Endothelial cell of umbilical vein (primary cell): ENCODE measurements at places on chromosomes 11 and 22. TPM values are rescaled to one million over a fixed set of nuclear protein-coding genes. Genes with fewer than 3 reads are reported as not detected.

Gene CNTF
- 2.9 and 3.3 TPM in 2 replicates for total RNA-seq

DNA sequence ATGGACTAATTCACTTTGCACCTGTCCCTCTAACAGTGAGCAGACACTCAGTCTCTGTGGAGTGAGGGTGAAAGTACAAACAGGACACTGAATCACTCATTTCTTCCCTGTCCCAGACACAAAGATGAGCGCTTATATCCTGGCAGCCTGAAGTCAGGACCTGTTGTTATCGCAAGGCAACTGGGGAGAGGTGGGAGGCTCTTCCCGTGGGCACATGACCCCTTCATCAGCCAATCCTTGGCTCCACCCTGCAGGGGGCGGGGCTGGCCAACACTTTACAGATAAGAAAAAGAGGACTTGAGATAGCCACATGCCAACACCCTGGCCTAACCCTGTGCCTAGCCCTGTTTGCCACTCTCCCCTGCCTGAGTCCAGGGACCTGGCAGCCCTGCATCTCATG, 29.5 kb upstream of the TESMIN start:
- no peaks in the 10 kb centered on the region for H3K4me1 ChIP-seq
- peaks cover 3% of the 10 kb centered on the region for H3K36me3 ChIP-seq
- no peaks in the 10 kb centered on the region for H3K27me3 ChIP-seq
- no peak overlapping the region for H3K4me3 ChIP-seq
- peak; percentile 50 for DNase-seq
- no peak overlapping the region for H3K27ac ChIP-seq

DNA sequence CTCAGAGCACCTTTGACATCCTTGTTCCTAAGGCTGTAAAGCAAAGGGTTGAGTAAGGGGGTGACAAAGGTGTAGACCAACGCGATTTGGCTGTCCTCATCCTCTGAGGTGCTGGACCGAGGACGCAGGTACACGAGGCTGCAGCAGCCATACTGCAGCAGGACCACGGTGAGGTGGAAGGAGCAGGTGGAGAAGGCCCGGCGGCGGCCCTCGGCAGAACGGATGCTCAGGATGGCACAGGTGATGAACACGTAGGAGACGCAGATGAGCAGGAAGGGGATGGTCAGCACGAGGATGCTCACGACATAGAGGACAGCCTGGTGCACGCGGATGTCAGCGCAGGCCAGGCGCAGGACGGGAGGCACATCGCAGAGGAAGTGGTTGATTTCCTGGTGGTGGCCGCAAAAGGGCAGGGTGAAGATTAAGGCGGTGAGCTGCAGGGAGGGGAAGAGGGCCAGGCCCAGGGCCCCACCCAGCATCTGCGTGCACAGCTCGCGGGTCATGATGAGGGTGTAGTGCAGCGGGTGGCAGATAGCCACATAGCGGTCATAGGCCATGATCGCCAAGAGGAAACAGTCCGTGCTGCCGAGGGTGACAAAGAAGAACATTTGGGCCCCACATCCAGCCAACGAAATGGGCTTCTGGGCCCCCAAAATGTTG, 632 bp downstream of the OR10Q1 start:
- no peak overlapping the region for H3K27ac ChIP-seq
- DNase-seq: no peak
- no peaks in the 10 kb centered on the region for H3K36me3 ChIP-seq
- no peaks in the 10 kb centered on the region for H3K4me1 ChIP-seq
- H3K27me3 ChIP-seq: no peaks in the 10 kb centered on the region
- no peak overlapping the region for H3K4me3 ChIP-seq

GRCh38 chr11:79095424-79095823, 345.4 kb downstream of the TENM4 start:
- H3K4me3 ChIP-seq: no peak overlapping the region
- H3K27me3 ChIP-seq: no peaks in the 10 kb centered on the region
- H3K36me3 ChIP-seq: no peaks in the 10 kb centered on the region
- H3K4me1 ChIP-seq: peaks cover 9% of the 10 kb centered on the region
